T-helper 9 cell (primary cell): ENCODE measurements at places on chromosomes 6 and 20.

DNA sequence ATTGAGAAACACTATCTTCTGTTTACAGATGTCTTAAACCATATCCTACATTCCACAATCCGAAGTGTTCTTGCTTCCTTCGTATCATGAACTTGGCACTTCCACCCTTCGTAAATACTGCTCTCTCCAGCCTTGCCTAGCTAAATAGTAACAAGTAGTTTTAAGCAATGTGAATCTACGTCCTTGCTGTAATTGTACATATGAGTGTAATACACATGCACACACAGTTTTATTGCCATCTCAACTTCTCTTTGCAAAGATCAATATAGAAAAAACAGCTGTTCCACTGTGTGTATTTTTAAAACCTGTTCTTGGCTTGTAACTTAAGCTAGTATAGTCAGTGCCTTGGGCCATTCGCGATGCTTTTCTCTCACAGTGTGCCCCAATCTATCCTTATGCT is 1524.7 kb downstream of the GRIK2 start:
- DNase-seq, result no peak

DNA sequence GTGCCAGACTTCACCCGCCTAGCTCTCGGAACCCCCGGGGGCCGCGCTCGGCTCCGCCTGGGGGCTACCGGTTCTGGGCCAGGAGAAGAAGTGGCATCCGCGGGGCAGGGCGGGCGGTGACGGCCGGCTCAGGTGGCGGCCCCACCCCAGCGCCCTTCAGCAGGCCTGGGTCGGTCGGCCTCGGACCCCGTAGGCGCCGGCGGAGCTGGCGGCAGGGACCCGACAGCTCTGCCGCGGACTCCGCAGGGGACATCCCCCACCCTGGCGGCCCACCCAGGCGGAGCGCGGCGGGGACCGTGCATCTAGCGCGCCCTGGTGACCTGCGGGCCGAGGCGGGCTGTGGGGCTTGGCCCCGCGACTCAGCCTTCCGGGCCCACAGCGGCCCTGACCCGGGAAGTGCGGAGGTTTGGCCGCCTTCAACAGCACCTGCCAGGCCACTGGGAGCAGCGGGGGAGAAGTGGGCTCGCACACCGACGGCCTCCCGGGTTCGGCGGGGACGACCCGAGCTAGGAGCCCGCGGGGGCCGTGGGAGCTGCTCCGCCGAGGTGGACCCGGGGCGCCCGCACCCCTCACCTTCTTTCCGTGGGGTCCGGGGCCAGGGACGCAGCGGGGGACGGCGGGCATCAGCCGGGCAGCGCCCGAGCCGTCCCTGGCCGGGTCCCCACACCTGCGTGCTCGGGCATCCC is 87.1 kb downstream of the TMEM242 start:
- no peak for DNase-seq

GRCh38 chr6:36546308-36546919 is 865 bp downstream of the STK38 start:
- DNase-seq, result no peak

GRCh38 chr6:72783035-72783434 is 161.2 kb downstream of the KCNQ5 start:
- DNase-seq, result no peak

DNA sequence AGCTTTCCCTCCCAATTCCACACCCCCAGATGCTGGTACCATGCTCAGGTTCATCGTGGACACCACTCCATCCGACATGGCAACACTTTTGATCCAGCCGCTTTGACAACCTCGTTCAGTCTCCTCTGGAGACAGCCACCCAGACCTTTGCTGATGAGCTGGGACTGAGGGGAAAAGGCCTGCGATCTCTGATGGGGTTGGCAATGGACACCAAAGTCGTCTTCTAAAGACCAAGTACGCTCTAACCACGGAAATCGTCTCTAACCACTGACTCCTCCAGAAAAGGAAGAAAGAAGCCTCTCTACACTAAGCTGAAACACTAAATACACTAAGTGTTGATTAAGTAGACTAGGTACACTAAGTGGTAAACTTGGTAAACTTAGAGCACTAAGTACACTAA is 26.1 kb upstream of the HLA-E start:
- DNase-seq, result no peak

- DNase-seq, result no peak
These were observed 5.9 kb downstream of the OCSTAMP start for GRCh38 chr20:46544576-46544975.

- no peak for DNase-seq
These were observed 7.7 kb downstream of the HLA-B start for GRCh38 chr6:31349301-31349700.

GRCh38 chr6:165701564-165702354 is 38.7 kb upstream of the PDE10A start:
- no peak for DNase-seq

DNA sequence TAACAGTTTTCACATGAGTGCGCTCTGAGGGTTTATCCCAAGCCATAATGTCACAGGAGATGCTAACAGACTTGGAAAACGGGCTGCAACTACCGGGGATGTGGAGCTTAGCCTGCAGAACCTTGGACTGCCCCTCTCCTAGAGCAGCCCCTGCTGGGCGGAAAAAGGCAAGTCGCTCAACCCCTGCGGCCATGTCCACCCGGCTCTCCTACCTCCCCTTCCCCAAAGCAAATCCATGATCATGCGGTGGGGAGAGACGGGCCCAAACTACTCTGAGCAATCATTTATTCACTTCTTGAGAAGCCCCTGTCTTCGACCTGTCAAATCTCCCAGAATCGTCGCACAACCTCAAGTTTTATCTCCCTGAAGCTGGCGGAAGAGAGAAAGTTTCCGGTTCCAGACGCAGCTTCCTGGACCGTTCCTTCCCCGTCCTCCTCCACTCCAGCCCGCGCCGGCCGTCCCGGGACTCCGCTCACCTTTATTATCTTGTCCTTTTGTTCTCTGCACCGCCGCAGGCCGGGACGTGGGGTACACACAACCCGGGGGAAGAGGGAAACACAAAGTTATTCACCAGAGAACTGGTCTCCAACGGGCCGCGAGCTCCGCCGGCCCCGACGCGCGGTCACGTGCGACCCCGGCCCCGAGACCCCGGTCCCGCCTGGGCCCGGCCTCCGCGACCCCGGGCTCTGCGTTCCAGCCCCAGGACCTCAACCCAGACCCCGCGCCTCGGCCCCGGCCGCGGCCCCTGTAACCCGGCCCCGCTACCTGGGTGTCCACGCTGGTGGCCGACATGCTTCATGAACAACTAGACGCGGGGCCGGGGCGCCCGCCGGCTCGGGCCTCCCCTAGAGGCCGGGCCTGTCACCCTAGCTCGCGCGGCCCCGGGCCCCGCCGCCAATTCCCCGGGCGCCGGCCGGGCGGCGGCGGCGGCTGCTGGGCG is 560 bp downstream of the YTHDF1 start:
- no peak for DNase-seq

GRCh38 chr6:115909923-115910546 is 150.7 kb downstream of the FRK start:
- no peak for DNase-seq

- no peak for DNase-seq
These were observed 29.6 kb downstream of the DSE start for GRCh38 chr6:116400328-116400727.

DNA sequence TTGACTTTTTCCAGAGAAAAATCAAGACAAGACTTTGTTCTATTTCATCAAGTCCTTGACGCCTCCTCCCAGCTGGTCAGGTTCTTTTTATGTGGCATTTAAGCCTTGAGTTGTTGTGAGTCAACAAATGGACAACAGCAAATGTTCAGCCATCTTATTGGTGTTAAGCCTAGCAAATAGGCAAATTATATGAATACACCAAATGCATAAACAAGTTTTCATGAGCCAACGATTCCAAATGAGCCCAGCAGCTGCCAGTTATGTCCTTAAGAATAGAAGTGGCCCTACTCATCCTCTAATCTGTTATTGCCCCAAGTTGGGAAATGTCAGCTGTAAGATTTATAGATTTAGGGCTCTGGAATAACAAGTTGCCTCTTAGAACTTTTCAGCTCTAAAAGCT is 312.0 kb downstream of the SOX4 start:
- no peak for DNase-seq

GRCh38 chr20:13771853-13772453 is 12.8 kb downstream of the ESF1 start:
- no peak for DNase-seq

DNA sequence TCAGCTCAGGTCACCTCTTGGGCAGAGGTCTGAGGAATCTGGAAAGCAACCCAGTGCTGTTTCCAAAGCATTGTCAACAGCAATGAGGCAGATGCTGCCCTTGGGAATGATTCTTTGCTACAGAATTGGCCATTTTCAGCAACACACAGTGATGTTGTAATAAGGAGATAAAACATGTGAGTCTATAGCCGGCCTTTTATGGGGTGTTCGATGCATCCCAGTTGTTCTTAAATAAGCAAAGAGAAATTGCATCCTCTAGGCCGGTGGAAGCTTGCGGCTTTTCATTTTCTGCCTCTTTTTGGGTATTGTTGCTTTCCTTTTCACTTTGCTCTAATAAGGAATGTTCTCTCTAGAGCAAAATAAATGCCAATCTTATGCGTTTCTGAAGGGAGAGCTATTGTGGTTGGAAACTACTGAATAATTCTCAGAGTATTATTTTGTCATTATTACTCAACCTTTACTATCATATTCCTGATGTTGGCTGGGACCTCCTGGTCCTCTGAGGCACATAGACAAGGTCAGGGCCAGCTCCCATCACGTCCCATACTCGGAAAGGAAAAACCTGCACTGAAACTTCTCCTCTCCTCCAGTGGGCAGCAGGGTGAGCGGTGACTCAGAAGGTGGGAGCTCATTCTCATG is 214.2 kb downstream of the CDH26 start:
- DNase-seq, result no peak

- no peak for DNase-seq
These were observed 5.5 kb downstream of the NPEPL1 start for GRCh38 chr20:58697867-58698703.

DNA sequence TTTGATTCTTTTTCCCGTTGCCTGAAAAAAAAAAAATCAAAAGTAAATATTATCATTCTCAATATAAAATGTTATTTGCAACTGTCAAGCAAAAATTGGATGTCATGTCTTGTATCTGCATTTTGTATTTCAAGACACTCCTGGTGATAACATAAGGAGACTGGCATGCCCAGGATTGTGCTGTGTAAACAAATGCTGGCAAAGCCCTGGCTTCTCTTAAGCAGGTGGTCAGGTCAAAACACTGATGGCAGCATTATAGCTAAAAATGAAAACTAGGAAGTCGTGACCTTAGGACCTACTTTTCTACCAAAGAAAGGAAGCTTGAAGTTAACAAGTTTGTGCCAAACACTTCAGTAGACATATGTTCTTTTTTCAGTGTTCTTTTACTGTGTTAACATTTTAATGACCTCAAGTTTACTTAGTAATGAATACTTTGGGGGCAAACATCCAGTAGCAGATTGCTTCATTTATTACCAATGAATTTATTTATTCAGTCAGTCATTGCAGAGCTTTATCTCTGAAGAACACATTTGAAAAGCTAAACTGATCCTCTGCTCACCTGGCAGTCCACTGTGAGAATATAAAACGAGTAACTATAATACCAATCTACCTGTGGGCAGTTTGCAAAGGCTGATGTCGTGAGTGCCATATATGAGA is 243.1 kb upstream of the FLRT3 start:
- DNase-seq, result no peak

- no peak for DNase-seq
These were observed 111.0 kb downstream of the TBXT start for GRCh38 chr6:166056637-166057036.

- no peak for DNase-seq
These were observed 25.3 kb downstream of the MBOAT1 start for GRCh38 chr6:20186981-20187380.

GRCh38 chr6:123176706-123177105 is 180.7 kb downstream of the CLVS2 start:
- DNase-seq, result no peak

DNA sequence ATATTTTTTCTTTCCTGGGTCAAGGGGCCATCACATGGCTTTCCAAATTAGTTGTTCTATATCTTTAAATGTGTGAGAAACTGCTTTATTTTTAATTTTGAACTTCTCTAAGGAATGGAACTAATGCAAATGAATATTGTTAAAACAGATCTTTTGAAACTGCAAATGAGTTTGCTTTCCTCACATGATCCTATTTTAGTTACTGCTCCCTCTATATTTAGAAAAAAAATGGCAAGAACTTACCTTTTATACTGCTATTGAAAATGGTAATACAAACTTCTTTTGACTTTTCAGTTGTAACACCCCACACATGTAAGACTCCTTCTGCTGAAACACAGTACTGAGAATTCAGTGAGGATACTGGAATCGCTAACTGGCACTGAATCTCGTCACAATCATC is 15.9 kb downstream of the IFNGR1 start:
- DNase-seq, result no peak

- no peak for DNase-seq
These were observed 1.5 kb downstream of the ABT1 start for GRCh38 chr6:26598267-26598666.

DNA sequence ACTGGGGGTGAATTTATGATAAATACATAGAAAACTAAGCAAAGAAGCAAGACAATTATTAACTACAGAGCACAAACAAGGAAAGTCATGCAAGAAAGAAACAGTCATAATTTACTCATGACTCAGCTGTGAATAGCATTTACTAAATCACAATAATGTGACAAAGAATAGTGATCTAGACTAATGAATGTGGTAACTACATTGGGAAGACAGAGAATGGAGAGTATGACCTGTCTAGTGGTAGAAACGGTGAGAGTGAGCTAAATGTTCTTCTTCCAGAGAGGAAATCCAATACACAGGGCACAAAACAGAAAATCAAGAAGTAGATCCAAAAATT is 153.5 kb upstream of the DST start:
- no peak for DNase-seq

DNA sequence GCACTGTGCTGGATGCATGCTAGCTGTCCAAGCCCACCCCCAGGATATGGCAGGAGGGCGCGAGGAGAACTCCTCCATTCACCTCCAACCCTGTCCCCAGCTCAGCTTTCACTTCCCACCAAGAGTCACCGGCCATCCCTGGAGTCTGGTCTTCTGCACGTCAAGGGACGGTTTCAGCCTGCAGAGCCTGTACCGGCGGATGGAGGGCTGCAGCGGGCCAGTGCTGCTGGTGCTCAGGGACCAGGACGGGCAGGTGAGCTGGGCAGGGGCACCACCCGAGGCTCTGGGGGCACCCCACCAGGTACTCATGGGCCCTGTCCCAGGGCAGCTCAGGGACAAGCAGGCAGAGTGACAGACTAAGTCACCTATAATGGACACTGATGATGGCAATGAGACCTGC is 3.0 kb downstream of the TLDC2 start:
- no peak for DNase-seq

- no peak for DNase-seq
These were observed 102.2 kb downstream of the SLC24A3 start for GRCh38 chr20:19314621-19315020.

GRCh38 chr20:53517146-53517545 is 76.5 kb downstream of the ZNF217 start:
- DNase-seq, result no peak
